HT-29 (cell line): ENCODE measurements at places on chromosomes 11 and 22. TPM values are rescaled to one million over a fixed set of nuclear protein-coding genes. Genes with fewer than 3 reads are reported as not detected.

SYT8 gene
- total RNA-seq: 59.9 and 63.4 TPM in 2 replicates

DRICH1 gene
- not detected in 2 replicates for total RNA-seq

DNA sequence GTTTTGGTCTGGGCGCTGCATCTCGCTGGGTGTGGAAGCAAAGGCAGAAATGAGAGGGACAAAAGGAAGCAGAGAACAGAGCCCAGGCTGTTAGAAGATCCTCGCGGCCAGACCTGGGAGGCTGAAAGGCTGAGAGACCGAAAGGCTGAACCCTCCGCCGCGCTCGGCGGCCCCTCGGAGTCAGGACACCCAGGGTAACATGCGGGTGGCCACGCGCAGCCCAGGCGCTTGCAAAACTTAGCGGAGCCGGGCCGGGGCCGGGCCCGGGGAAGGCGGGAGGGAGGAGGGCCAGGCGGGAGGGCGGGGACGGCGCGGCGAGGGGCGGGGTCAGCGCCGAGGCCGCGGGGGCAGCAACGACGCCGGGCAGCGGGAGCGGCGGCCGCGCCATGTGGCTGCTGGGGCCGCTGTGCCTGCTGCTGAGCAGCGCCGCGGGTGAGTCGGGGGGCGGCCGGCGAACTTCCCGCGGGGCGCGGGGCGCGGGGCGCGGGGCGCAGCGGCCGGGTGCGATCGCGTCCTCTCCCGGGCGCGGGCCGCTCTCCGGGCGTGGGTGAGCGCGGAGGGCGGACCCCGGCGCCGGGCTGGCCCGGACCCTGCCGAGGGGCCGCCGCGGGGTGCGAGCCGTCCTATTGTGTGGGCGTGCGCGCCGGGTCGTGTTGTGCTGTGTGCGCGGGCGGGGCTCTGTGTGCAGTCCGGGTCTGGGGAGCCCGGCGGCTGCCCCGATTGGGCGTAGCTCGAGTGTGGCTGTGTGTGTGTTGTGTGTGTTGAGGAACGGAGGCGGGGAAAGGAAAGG, at the start of gene LDLRAD3:
TSS of gene LDLRAD3 (plus strand) at position 350 of the 790 bp plus-strand sequence. CDS start at position 387, 37 bp downstream.
- peak; percentile 57 for DNase-seq

GRCh38 chr22:26897384-26897783, 240.0 kb downstream of the MIAT start:
- no peak for DNase-seq

- DNase-seq: peak; percentile 47
Observed at GRCh38 chr11:65719871-65720210, 757 bp downstream of the RNASEH2C start.

- no peak for DNase-seq
Observed at GRCh38 chr11:59678813-59679165, 10.0 kb upstream of the PATL1 start.
